Stimulated activated naive B cell treated with anti-CD40 and anti-IgM and Interleukin-4, amounts not matched to agents 10 μg/mL and 1 μg/mL and 100 μg/mL, for 72 hours (primary cell): ENCODE measurements at places on chromosomes 7 and 10.

DNA sequence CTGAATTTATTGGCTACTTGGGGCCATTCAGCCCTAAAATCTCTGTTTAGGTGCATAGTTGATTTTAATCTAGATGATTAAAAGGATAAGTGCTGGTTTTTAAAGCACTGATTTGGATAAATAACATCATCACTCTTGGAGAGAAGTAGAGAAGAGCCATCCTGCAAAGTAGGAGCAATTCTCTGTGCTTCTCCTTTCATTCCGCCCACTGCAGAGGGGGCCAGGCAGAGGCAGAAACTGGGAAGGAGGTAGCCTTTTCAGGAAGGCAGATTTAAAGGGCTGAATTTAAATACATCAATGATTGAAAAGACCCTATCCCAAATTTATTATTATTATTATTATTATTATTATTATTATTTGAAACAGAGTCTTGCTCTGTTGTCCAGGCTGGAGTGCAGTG lies 14.1 kb downstream of the MAP3K8 start:
- no peak overlapping the region for H3K4me3 ChIP-seq
- no peak for DNase-seq
- peaks cover 59% of the 10 kb centered on the region for H3K4me1 ChIP-seq
- no peaks in the 10 kb centered on the region for H3K27me3 ChIP-seq
- H3K36me3 ChIP-seq: peaks cover 41% of the 10 kb centered on the region
- no peak overlapping the region for H3K27ac ChIP-seq

DNA sequence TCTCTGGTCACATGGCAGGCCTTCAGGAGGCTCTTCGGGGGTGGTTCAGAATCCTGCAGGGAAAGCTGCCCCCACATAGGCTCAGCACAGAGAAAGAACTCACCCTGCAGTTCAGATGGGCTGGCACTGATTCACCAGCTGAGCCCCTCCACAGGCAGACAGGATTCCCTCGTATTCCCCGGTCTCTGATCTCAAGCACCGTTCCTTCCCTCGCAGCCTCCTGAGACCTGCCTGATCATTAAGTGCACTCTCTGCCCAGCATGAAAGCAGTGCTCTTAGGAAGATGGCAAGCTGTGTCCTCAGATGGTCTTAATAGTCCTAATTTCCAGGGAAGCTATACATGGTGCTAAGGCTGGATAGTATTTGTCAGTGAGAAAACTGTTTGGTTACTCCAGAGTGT lies 78.2 kb upstream of the NPS start:
- H3K4me3 ChIP-seq: no peak overlapping the region
- DNase-seq: no peak
- H3K4me1 ChIP-seq: no peaks in the 10 kb centered on the region

GRCh38 chr10:106741006-106741530 lies 423.4 kb downstream of the SORCS1 start:
- no peak overlapping the region for H3K27ac ChIP-seq
- H3K4me1 ChIP-seq: no peaks in the 10 kb centered on the region
- DNase-seq: no peak
- H3K36me3 ChIP-seq: no peaks in the 10 kb centered on the region

DNA sequence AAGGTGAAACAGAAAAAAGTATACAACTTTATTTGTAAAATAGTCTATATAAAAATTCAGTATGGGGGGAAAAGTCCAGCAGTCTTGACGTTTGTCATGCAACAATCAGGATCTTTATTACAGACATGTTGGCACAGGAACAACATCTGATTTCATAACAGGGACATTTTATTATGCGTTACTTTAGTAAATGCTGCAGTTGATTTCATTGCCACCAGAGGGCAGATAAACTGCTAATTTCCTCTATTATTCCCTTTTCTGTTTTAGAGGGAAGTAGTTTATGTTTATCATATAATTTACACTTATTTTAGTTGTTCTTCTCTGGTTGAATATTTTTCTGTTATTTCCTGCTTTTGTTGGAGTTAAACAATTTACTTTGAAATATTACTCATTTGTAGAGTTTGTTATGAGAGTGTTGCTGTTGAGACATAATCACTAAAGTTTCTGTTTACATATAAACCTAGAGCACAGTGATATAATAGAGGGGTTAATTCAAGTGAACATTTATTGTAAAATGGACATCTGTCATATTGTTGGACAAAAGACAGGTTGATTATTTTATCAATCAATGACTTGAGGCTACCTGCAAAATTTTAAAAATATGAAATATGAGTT lies 3.3 kb downstream of the PLXDC2 start:
- peaks cover 21% of the 10 kb centered on the region for H3K27me3 ChIP-seq
- no peak for DNase-seq
- H3K4me1 ChIP-seq: peaks cover 11% of the 10 kb centered on the region
- no peak overlapping the region for H3K27ac ChIP-seq
- H3K36me3 ChIP-seq: no peaks in the 10 kb centered on the region

DNA sequence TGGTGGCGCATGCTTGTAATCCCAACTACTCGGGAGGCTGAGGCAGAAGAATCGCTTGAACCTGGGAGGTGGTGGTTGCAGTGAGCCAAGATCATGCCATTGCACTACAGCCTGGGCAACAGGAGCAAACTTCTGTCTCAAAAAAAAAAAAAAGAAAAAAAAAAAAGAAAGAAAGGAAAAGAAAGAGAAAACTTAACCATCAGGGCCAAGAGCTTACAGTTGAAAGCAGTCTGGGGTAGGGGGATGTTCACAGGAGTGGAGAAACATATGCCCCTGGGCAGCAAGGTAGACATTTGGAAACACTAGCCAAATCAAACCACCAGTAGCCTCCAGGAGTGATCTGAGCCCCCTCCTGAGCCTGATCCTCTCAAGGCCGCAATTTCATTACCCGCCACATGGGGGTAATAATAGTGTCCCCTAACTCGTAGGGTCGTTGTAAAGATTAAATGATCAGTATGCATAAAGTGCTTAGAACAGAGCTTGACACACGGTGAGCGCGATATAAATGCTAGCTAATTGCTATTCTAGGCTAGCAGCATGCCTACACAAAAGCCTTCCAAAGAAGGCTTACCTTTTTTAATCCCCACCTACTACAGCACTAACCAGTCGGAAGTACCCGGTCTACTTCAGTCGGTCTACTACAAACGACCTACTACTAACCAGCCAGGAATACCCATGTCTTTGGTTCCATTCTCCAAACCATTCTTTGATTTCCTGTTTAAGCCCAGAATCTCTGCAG lies 274.3 kb upstream of the NEBL start:
- no peak for DNase-seq
- H3K27ac ChIP-seq: no peak overlapping the region
- H3K36me3 ChIP-seq: peaks cover 2% of the 10 kb centered on the region

DNA sequence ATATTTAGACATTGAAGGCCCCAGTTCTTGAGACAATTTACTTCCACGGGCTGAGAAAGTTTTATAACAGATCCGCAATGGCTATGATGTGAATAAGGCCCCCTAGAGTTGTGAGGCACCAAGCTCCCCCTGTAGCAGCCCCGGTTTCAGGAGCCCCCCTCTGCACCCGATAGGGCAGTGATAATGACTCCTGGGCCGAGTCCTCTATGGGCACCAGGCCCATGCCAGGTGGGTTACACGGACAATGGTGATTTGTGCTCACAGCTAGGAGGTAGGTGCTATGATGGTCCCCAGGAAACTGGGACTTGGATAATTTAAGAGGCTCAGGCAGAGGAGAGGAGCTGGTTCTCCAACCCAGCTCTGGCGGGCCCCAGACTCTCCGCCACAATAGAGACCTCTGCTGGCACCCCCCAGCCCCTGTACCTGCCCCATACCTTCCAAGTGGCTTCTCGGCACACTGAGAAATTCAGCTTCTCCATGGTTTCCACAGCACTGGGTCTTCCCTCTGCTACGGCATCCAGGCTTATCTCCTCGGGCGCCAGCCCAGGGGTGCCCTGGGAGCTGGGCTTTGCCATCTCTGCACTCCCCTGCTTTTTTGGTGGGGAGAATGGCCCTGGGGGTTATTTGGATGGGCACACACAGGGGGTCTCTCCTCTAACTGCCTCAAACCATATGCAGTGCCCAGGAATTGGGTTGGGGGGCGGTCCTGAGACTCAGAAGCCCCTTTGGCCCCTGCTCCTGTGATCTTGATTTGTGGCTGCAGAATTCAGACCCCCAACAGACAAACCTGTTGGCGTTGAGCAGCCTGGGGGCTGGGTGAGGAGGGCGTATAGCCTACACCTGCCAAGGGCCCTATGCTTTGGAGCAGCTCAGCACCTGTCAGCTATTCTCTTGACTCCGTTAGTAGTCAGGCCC lies 12.2 kb upstream of the KCP start:
- no peaks in the 10 kb centered on the region for H3K36me3 ChIP-seq
- H3K4me1 ChIP-seq: peaks cover 11% of the 10 kb centered on the region
- H3K27me3 ChIP-seq: peaks cover 5% of the 10 kb centered on the region
- H3K27ac ChIP-seq: no peak overlapping the region
- no peak overlapping the region for H3K4me3 ChIP-seq
- no peak for DNase-seq

GRCh38 chr10:113739031-113739430 lies 12.5 kb upstream of the PLEKHS1 start:
- H3K4me1 ChIP-seq: no peaks in the 10 kb centered on the region
- H3K27me3 ChIP-seq: peaks cover 6% of the 10 kb centered on the region
- no peak overlapping the region for H3K27ac ChIP-seq
- H3K4me3 ChIP-seq: no peak overlapping the region
- DNase-seq: no peak

DNA sequence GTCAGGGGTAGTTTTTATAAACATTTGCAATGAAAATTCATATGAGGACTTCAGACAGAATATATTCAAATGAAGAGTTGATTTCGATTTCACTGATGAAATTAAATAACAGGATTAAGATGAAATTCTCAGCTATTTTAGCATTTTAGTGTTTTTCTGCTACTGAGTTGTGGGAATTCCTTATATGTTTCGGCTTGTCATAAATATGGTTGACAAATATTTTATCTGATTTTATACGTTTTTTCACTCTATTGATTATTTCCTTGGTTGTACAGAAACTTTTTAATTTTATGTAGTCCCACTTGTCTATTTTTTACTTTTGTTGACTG lies 14.6 kb upstream of the NME8 start:
- DNase-seq: no peak
- peaks cover 21% of the 10 kb centered on the region for H3K4me1 ChIP-seq
- H3K4me3 ChIP-seq: no peak overlapping the region
- peaks cover 14% of the 10 kb centered on the region for H3K27me3 ChIP-seq
- no peak overlapping the region for H3K27ac ChIP-seq

GRCh38 chr10:67784474-67784873 lies 53.5 kb downstream of the DNAJC12 start:
- no peak for DNase-seq
- H3K27me3 ChIP-seq: peaks cover 8% of the 10 kb centered on the region
- H3K4me3 ChIP-seq: no peak overlapping the region
- H3K27ac ChIP-seq: no peak overlapping the region
- no peaks in the 10 kb centered on the region for H3K36me3 ChIP-seq

- H3K36me3 ChIP-seq: no peaks in the 10 kb centered on the region
- no peak overlapping the region for H3K27ac ChIP-seq
- H3K4me3 ChIP-seq: no peak overlapping the region
- H3K27me3 ChIP-seq: no peaks in the 10 kb centered on the region
- H3K4me1 ChIP-seq: no peaks in the 10 kb centered on the region
Observed at GRCh38 chr7:34612661-34613060, 45.4 kb upstream of the NPSR1 start.

DNA sequence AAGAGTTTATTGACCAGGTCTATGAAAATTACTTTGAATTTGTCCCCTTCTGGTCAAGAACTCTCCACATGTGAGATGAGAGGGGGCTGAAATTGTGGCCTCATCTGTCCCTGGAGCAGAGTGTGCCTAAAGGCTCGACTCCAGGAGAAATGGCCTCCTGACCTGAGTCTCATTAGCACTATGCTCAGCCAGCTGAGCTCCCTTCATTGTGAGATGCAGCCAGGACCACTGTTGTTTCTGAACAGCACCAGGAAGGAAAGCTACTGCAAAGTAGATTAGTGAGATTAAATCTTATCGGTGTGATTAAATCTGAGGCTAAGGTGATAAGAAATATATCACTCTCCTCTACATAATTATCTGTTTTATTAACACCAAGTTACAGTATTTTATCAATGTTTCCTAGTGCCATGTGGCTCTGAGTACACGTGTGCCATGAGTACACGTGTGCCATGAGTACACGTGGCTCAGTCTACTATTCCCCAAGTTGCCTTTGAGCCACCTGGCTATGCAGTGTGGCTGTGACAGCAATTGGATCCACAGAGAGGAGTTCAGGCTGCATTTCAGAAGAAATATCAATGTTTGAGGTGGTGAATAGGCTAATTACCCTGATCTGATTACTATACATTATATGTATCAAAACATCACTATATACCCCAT lies 126.9 kb downstream of the IPMK start:
- no peaks in the 10 kb centered on the region for H3K4me1 ChIP-seq
- H3K27me3 ChIP-seq: peaks cover 8% of the 10 kb centered on the region
- no peak overlapping the region for H3K27ac ChIP-seq
- no peak for DNase-seq
- H3K36me3 ChIP-seq: no peaks in the 10 kb centered on the region

DNA sequence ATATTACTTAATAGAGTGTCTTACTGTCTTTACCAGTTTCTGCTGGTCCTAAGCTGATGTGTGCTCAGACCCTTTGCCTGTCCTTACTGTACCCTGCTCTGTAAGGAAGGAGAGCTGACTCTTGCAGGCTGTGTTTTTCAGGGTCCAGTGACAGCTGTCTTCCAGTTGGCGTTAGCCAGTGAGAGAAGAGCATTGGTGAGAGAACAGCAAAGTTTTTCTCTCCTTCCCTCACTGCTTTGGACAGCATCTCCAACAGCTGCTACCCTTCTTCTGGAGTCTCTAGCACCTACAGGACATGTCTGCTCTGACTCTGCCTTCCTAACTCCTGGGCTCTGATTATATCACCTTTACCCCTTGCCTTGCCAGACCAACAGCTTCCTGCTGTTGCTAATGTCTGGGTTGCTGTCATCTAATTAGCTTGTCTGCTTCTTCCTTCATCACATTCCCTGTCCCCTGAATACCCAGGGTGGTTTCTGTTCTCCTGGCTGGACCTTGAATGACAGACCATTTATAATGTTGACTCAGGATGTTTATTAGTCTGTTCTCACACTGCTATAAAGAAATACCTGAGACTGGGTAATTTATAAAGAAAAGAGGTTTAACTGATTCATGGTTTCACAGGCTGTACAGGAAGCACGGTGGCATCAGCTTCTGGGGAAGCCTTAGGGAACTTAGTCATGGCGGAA lies 23.5 kb upstream of the PANK1 start:
- no peaks in the 10 kb centered on the region for H3K36me3 ChIP-seq
- H3K27me3 ChIP-seq: peaks cover 6% of the 10 kb centered on the region
- peaks cover 6% of the 10 kb centered on the region for H3K4me1 ChIP-seq
- no peak overlapping the region for H3K27ac ChIP-seq
- no peak overlapping the region for H3K4me3 ChIP-seq

GRCh38 chr7:139708541-139708940 lies 69.3 kb downstream of the HIPK2 start:
- no peak overlapping the region for H3K4me3 ChIP-seq
- peaks cover 80% of the 10 kb centered on the region for H3K36me3 ChIP-seq
- no peaks in the 10 kb centered on the region for H3K27me3 ChIP-seq
- peak; percentile 59 for DNase-seq
- H3K27ac ChIP-seq: peak overlapping the region; percentile 31

DNA sequence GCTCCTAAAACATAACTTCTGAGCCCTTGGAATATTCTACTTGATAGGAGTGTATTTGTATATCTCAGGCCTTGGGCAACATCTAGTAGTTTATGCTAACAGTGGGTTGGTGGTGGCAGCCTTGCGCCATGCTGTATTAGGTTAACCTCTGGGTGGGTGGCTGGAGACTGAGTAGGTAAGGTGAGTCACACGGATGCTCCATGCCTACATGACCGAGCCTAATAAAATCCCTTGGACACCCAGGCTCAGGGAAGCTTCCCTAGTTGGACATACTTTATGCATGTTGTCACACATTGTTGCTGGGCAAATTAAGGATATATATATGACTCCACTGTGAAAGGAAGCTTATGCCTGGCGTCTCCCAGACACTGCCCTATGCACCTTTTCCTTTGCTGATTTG lies 6.0 kb upstream of the DAGLB start:
- no peaks in the 10 kb centered on the region for H3K36me3 ChIP-seq
- DNase-seq: no peak
- peaks cover 2% of the 10 kb centered on the region for H3K4me1 ChIP-seq
- no peaks in the 10 kb centered on the region for H3K27me3 ChIP-seq
